Fibroblast of pulmonary artery (primary cell): ENCODE measurements at places on chromosomes 3 and 15.
A peak's percentile ranks its signal among the peaks of the same experiment; 100 is the strongest.

DNA sequence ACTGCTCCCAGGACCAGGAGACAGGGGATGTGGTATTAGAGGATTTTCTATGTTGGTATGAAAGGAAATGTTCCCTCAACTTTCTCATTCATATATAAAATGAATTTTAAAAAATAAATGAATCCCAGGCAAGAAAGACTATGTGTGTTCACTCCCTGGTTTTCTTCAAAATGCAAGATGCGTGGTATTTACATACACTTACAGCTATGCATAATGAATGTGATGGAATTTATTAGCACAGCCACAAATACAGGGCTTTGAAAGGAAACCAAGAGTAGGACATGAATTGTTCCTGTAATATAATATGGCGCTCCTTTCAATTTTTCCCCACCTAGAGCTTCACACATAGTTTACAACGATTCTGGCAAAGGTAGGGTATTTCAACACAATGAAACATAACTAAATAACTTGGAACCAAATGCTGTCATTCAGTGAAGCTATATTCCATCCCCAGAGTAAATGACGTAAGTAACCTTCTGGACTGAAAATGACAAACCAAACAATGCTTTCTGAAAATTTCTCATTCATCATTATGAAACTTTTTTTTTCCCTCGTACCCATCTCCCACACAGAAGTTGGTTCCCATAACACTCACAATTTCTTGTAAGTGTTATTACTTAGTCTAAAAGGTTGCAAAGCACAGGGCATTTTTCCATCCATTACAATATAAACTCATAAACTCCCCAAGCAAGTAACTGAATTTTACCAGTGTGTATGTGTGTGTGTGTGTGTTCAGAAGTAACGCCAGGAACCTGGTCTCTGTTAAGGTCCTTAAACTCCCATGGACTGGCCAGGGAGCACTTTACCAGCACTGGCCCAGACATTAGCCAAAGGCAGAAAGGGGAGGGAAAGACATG lies 41.8 kb downstream of the CBLB start:
- DNase-seq: peak; percentile 81

- no peak for DNase-seq
These were observed 11.6 kb downstream of the ADAMTS17 start for GRCh38 chr15:100330221-100330620.

- DNase-seq: no peak
These were observed 361.9 kb upstream of the KCNMB2 start for GRCh38 chr3:178174201-178174915.

GRCh38 chr3:19213603-19214220 lies 65.4 kb downstream of the KCNH8 start:
- DNase-seq: no peak

DNA sequence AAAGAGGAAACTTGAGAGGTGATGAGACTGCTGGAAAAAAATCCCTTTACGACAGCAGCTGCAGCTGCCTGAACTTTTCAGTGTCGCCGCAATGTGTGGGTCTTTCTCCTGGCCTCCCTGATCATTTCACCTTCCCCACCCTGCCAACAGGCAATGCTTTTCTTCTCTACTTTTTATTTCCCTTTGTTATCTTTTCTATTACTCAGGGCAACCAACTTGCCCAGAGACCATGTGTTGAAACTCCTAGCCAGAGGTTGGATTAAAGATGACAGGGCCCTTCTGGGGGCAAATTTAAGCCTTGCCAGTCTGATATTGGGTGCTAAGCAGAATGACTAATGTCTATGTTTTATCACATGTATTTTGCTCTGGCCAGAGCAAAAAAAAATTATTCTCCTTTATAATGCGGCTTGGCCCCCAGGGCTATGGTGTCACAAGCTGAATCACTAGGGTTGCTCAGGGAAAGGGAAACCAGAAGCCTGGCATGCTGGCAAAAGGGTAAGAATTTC lies 51.5 kb upstream of the CFAP20DC start:
- DNase-seq: peak; percentile 6

DNA sequence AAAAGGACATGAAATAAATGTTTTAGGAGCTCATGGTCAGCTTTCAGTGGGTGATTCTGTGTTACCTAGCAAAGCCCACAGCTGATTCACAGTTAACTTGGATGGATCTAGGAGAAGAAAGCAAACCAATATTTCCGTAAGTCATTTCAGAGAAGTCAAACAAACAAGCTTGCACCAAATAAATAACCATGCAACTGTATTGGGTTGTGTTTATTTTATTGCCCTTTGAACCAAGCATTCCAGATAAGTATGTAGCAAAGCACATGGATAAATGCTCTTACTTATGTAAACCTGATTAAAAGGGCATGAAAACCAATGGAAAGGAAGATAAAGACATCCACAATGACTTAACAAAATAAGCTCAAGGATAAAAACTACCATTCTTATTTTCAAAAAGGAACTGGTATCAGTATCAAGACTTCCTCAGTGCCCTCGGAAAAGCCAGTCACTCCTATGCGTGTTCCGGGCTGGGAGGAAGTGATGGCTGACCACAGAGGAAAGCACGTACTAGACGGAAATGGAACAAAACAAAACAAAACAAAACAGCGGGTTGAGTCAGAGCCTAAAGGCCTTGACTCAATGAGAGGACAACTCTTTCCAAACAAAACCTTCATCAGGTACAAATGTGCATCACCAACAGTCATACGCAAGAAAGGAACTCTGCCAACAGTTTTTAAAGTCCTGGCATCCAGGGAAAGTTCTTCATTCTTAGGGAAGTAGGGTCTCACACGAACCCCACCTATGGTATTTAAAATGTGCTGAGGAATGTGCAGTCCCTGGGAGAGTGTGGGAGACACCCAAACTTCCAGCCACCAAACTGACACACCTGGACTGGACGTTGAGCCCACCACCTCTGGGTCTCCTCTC lies 103.3 kb downstream of the SNRK start:
- DNase-seq: peak; percentile 97

- no peak for DNase-seq
These were observed 124.3 kb upstream of the TMC3 start for GRCh38 chr15:81498294-81498693.

DNA sequence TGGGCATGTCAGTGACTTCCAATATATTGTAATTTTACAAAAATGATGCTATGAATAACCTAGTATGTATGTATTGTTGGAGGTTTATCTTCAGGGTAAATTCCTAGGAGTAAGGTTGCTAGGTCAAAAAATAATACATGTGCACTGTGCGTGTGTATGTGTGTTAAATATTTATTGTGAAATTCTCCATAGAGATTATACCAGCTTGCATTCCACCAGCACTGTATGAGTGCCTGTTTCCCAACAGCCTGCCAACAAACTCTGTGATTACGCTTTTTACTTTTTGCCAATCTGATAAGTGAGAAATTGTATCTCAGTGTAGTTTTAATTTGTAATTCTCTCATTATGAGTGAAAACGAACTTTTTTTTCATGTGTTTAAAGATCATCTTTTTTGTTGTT lies 12.6 kb upstream of the IGF2BP2 start:
- DNase-seq: peak; percentile 69

- DNase-seq: no peak
These were observed 267.5 kb upstream of the NR2E3 start for GRCh38 chr15:71542836-71543235.

DNA sequence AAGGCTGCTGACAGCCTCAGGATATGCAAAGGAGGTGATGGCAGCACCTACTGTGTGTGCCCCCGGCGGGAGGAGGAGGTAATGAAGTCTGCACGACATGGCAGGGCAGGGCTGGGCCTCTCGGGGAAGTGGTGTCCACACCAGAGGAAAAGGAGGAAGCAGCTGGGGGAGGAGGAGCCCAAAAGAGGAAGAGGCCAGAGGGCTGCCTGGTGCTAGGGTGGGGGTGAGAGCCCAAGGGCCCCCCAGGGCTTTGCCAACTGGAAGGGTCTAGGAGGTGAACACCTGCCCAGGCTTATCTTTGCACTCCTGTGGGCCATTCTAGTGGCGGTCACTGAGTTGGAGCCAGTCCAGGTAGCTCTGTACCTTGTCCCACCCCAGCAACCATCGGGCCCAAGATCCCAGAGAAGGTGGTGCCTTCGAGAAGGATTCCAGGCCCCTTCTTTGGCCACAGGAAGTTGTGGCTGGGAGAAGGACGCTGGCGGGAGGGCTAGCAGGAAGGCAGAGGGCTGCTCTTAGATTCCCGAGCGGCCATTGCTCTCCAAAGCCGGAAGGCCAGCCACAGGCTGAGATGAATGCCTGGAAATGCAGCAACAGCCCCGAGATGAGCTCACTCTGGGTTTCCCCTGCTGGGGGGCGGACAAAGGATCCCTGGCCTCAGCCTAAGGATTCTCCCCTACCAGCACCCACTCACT lies 7.0 kb downstream of the GNAI2 start:
- DNase-seq: peak; percentile 76

DNA sequence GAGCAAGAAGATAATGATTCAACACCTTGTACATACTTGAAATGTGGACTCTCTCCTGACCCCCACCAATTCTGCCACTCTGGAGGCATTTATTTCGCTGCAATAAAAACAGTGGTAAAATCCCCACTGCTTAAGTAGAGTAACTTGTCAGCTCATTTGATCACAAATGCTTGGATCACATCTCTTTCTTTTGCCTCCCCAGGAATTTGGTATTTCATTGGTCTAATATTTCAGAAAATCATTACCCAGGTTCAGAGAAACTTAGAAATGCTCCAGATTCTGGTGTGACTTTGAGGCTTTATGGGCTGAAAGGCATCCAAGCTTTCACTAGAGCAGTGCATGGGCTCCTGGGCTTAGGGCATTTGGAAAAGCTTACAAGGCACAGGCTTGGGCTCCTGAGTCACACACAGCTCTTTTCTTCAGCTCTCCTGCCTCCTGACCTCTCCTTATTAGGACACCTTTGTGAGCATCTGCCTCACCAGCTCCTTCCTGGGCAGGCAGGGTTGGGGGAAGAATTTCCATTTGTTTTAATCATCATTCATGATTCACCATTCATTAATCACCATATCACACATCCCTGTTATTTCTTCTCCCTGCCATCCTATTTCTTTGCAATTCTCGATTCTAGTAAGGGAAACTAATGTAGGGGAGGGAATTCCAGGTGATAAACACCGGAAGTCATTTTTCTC lies 22.5 kb downstream of the CDCP1 start:
- DNase-seq: peak; percentile 66

GRCh38 chr3:125200731-125201139 lies 11.8 kb downstream of the SLC12A8 start:
- DNase-seq: no peak

GRCh38 chr3:123941542-123941941 lies 19.5 kb downstream of the CCDC14 start:
- DNase-seq: no peak

- no peak for DNase-seq
These were observed 16.4 kb downstream of the SNX1 start for GRCh38 chr15:64112073-64112772.

GRCh38 chr15:52262364-52262763 lies 33.2 kb downstream of the MYO5C start:
- DNase-seq: no peak

GRCh38 chr15:42358141-42358540 lies 1.2 kb upstream of the CAPN3 start:
- no peak for DNase-seq

GRCh38 chr3:11288786-11289637 lies 16.8 kb downstream of the ATG7 start:
- DNase-seq: peak; percentile 98

GRCh38 chr15:74955796-74956647 lies 550 bp downstream of the RPP25 start:
- peak; percentile 82 for DNase-seq

GRCh38 chr15:76904461-76905012 lies 603 bp downstream of the SCAPER start:
- DNase-seq: no peak

DNA sequence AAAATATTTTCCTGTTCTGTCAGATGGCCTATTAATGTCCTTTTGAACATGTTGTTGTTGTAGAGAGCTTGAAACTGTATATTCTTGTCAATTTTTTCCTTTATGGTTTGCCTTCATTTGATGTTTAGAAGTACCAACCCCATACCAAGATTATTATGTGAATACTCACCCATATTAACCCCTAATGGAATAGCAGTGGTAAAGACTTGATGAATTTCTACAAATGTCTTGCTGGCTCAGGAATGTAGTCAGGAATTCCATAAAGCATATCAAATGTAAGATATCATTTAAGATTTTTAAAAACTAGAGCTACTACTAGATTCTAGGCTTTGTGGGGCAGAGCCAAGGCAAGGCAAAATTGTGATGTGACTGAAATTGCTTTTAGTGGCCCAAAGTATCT lies 30.0 kb downstream of the MYO5A start:
- DNase-seq: no peak

DNA sequence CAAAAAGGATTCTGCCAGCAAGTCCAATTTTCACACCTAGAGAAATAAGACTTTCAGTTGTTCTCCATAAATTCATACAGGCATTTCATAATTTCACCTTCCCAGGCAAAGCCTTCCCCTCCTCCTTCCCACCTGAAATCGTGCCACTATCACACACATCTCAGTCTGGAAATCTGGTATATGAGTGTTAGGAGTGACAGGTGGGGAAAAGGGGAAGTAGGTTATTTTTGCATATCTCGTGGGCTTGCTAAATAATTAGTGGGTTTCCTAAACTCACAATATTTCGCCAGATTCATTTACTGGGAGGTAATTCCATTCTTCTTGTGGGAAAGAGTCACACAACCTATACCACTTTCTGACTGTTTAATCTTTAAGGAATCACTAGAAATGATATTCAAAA lies 7.4 kb downstream of the ALDH1A2 start:
- DNase-seq: no peak

DNA sequence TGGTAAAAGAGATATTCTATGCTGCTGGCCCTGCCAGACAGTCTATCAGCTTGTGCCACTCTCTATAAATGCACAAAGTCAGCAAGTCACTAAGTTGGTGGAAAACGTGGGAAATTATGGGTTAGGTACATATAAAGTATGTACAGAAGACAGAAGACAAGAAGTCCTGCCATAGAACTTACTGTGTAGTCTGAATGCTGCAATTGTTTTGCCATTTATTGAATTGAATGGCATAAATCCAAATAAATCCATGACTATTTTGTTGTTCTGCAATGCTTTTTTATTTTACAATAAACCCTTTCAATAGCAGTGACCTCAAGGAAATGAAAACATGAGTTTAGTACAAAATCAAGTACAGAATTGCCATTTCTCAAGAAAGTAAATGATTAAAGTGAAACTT lies 34.1 kb upstream of the TM4SF1 start:
- DNase-seq: no peak

DNA sequence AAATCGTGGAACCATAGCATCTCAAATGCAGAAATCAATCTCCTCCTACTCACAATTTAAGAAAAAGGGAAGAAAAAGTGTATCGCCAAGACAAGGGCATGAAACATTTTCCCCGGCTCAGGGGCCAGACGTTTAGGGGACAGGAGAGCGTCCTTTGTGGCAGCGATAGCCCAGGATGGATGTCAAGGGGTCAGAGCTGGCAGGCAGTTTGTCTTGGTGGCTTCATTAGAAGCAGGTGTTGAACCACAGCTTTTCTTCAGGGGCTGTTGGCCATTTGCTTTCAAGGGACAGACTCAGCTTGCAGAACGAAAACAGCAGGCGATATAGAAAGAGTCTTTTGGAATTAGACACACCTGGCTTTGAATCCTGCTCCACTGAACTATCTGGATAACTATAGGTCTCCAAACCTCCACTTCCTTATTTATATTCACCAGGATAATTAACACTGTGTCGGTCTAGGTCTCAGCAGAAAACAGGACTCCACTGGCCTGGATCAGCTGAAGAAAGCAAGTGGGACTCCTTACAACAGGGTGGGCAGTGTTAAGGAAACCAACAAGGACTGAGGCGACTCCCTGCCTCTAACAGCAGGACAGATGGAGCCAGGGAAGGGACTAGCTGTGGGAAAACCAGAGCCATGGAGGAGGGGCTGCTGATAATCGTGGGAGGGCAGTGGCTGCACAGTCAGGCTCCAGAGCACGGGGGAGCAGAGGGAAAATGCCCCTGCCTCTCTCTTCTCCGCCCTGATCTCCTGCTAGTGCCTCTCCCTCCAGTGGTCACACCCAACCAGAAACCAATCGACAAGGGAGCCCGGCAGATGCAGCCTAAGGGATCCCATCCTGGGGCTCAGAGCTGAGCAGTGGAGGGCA lies 123.6 kb downstream of the LIPC start:
- no peak for DNase-seq
